ENCODE measurements at places on chromosomes 5 and 9.

GRCh38 chr9:135951889-135952663 is 9.1 kb downstream of the UBAC1 start:
- no peak for DNase-seq

GRCh38 chr9:13139641-13140171 is 139.8 kb downstream of the MPDZ start:
- no peak for DNase-seq

DNA sequence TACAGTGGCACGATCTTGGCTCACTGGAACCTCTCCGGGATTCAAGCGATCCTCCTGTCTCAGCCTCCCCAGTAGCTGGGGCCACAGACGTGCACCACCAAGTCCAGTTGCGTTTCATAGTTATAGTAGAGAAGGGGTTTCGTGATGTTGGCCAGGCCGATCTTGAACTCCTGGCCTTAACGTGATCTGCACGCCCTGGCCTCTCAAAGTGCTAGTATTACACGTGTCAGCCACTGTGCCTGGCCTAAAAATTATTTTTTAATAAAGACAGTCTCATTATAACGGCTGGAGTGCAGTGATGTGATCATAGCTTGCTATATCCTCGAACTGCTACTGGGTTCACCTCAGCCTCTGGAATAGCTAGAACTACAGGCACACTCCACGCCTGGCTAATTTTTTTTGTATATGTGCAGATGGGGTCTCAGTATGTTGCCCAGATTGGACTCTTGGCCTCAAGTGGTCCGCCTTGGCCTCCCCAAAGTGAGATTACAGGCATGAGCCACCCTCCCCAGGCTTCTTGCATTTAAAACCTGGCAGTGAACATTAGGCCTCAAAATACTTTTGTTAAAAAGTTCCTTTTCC is 4.4 kb downstream of the NPM1 start:
- no peak for DNase-seq

GRCh38 chr5:125326150-125326510 is 579.7 kb upstream of the ZNF608 start:
- DNase-seq = no peak

DNA sequence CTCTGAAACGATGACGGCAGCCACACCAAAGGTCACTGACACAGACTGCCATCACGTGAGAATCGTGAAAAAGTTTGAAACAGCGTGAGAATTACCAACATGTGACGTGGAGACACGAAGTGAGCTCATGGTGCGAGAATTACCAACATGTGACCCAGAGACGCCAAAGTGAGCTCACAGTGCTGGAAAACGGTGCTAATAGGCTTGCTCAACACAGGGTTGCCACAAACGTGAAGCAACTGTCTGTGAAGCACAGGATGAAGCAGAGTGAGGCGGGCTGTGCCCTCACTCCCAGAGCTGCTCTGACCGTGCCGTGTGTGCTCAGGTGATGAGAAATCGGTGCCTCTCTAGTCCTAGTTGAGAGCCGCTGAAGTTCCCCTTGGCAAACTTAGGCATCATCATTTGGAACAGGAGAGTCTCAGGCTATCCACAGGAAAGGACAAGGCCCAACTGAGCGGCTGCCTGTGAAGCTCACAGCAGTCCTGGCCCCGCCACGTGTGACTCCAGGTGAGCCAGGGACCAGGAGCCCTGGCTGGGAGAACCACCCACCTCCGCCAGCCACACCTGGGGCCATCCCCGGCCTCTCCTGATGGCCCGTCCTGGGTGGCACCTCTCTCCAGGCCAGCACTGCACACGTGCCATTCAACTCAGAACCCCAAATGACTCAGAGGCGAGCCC is 29.8 kb upstream of the SLC6A3 start:
- DNase-seq = no peak

- DNase-seq = no peak
Measured at GRCh38 chr5:77864997-77865396, 88.9 kb upstream of the TBCA start.

DNA sequence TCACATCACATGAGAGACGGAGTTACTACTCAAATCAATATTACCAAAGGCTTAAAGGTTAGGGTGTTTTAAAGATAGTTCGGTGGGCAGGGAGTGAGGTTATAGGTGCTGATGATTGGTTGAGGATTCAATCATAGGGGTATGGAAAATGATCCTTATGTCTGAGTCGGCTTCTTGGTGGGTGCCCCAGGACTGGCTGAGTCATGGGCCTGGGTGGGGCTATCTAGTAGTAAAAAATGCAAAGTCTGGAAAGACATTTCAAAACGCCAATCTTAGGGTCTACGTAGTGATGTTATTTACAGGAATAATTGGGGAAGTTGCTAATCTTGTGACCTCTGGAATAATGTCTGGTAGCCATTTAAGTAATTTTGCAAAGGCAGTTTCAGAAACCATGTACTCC is 15.2 kb upstream of the SPIN1 start:
- DNase-seq = no peak

GRCh38 chr9:116900543-116900942 is 213.4 kb downstream of the TRIM32 start:
- DNase-seq = no peak

DNA sequence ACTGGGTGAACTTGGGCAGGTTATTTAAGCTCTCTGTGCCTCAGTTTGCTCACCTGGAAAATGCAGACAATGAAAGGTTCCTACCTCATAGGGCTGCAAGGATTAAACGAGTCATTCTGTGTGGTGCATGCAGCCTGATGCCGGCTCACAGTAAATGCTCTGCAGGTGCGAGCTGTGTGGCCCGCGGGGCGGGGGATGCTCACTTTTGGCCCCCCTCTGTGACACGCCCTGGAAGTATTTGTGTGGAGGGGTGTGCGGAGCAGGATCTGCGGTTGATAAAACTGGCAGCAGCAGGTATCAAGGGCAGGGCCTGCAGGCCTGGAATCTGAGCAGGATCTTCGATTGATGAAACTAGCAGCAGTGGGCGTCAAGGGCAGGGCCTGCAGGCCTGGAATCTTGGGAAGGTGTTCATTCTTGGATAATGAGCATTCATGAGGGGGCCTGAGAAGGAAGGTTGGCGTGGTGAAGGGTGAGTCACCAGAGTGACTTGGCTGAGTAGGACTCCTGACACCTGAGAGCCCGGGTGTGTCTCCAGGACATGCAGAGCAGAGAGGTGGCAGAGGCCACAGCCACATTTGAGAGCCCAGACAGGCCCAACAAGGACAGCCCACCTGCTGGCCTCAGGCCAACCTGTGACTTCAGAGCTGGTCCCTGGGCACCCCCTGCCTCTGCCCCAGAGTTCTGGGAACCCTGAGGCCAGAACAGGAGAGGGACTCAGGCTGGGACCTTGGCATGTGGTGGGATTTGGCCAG is 11.9 kb downstream of the UNC5A start:
- DNase-seq = no peak

DNA sequence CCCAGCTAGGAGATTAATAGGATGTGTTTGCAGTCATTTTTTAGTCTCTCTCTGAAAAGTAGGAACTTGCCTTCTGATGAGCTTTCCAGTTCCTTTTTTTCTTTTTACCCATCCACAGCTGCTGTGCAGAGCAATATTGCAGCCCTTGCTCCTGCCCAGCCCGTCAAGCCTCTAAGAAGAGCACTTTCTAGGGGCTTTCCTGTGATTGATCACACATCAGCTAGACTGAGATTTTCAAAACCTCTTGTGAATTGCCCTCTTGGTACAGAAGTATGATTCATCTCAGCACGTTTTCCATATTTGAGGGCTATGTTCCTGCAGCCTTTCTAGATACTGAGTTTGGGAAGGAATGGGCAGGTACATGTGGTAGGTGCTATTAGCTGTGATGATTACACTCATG is 93.9 kb downstream of the GALNT10 start:
- DNase-seq = no peak

DNA sequence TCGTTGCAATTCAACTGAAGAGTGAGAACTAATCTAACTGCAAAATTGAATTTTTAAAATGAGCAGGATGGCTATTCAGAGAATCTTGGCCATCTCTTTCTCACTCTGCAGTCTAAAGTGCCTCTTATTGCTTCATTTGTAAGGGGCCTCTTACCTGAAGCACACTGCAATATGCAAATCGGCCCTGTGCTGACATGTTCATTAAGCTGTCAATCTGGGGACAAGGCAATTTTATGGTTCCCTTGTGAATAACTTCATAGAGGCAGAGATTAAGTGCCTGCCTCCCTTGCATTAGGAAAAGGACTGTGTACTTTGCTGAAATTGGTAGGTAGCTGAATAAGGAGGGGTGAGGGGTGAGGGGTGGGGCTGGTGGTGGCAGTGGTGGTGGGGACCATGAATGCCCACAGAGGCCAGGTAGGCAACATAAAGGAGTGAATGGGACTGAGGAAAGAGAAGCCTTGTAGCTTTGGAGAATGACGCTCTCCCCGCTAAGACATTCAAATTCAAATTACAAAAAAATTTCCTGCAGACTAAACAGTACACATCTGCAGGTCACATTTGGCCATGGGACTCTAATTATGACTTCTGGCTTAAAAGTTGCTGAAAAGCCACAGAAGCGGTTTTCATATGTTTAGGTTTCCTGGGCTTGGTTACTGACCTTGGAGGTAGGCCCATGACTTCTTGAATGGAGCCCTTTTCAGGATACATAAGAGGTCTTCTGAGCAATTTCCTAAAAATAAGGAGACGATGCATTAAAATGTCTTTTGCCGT is 25.0 kb downstream of the TNFSF8 start:
- no peak for DNase-seq

DNA sequence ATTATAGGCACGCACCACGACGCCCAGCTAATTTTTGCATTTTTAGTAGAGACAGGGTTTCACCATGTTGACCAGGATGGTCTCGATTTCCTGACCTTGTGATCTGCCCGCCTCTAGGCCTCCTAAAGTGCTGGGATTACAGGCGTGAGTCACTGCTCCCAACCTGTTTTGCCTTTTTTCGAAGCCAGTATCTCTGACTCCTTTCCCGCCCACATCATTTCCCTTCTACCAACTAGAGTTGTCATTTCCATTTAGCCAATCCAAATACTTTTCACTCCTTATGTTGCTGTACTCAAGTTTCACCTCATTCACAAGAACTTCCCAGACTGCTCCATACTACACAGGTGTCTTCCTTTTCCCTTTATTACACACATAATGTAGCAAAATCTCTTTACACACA is 502.6 kb upstream of the CDH6 start:
- no peak for DNase-seq

GRCh38 chr5:77607324-77607723 is 31.2 kb downstream of the OTP start:
- no peak for DNase-seq

DNA sequence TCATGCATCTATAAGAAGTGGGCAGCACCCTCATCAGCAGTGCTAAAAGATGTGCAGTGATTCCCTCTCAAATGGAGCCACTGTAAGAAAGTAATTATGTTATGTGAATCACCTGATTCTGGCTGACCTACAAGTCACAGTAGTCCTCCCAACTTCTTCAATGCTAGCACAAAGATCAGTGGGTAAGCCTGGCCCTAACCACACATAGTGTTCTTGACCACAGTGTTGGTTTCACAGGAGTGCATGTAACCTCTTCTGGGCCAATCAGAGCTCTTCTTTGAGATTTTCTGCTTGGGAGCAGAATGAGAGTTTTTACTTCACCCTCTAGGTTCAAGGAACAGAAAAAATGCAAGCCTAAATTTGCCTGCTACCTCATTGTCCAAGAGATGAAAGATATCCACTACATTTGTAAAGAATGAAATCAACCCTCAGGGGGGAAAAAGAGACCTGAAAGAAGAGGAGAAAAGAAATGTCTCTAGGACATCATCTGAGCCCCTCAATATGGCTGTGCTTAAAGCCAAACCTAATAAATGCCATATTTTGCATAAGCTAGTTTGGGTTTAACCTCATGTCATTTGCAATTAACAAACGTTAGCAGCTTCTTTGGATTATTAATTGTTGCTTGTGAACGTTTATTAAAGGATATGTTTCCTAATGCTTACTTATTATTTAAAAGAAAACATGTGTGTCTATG is 65.3 kb upstream of the ADRB2 start:
- no peak for DNase-seq

DNA sequence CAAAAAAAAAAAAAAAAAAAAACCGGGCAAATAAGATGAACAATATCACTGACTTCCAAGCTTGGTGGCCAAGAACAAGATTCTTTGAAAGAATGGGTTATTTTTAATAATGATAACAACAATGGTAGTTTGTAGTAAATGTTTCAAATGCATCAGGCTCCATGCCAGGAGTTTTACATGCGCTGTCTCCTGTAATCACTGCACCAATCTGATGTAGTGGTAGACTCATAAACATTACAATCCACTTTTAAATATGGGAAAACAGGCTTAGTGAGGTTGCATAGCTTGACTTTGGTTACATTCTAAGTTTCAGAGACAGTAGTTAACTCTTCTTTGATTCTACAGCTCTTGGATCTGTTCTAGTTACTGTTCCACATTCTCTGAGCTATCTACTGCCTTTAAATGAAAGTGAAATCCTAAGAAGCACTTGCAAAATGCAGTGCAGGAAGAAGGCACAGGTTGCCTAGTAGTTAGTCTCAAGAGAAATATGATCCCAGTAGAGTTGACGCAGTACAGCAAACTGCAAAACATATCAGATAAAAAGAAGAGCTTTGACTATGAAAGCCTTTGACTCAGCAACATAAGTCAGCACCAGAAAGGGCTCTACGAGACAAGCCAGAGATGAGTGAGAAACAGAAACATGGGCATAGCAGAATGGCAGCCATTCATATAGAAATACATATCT is 62.1 kb downstream of the PDE4D start:
- DNase-seq = no peak

GRCh38 chr9:13122756-13123369 is 156.6 kb downstream of the MPDZ start:
- DNase-seq = no peak

DNA sequence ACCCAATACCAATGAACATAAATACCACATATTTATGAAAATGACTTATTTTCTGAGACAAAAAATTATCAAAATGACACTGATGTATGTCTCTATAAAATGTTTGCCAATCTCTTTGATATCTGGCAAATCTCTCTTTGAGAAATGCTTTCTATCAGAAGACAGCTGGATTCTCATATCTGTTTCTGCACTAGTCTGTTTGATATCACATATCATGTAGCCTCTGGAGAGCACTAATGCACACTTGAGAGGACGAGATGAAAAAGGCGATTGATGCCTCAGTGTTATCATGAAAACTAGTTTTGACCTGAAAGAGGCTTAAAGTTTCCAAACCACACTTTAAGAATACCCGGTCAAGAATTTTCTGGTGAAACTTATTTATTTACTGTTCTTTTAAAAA is 29.1 kb upstream of the ANKRD55 start:
- no peak for DNase-seq

DNA sequence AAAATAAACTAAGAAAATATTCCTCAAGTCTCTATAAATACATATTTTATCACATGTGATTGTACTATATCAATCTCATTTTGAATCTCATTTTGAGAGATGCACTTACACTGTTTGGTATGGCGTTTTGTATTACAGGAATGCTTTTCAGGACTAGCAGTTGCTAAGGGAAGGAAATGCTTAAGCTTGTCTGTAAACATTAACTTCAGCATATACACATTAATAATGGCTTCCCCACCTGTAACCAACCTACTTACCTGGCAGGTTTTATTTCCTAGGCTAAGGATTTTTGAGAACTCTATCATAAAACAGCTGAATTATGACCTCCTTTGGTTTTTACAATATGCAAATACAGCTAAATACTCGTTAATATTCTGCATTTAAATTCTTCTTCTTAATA is 141.0 kb upstream of the GRHPR start:
- DNase-seq = no peak
